ENCODE measurements at places on chromosomes 6 and 20.

DNA sequence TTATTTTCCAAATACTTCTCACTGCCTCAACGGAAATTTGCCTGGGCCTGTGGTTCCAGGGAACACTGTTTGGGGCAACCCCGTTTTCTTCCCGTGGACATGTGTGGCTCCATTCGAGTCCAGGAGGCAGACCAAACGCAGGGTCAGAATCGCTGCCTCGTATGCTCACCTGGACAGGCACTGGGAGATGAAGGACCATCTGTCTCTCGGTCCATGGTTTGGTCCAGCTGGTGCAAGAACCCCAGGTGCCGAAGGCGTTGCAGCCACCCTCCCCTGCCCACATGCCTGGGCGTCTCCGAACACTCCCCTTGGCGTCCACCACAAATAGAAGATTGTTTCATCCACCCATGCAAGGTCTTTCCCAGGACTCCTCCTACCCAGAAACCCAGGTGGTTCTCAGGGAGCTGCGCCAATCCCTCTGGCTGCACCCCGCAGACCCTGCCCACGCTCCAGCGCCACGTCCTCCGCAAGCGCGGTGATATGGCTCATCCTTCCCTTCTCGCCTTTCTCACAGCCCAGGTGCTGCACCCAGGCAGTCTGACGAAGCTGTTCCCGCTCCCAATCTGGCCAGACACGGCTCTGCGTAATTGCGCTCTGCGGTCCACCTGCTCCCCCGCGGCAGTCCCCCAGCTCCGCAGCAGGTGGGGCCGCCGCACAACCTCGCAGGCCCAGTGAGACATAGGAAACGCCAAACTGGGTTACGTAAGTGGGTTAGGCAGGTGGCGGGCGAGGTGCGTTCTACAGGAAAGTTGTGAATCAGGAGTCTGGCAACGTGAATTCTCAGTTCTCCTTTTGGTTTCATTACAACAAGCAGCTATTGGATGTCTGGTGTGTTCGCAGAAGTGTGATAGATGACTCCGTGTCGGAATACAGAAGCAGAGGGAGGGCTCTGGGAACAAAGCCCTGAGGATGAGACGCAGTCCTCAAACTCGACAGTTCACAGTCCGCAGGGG is 146.2 kb upstream of the ECI2 start:
- DNase-seq: no peak

GRCh38 chr20:10357974-10358373 is 76.0 kb downstream of the MKKS start:
- DNase-seq: no peak

DNA sequence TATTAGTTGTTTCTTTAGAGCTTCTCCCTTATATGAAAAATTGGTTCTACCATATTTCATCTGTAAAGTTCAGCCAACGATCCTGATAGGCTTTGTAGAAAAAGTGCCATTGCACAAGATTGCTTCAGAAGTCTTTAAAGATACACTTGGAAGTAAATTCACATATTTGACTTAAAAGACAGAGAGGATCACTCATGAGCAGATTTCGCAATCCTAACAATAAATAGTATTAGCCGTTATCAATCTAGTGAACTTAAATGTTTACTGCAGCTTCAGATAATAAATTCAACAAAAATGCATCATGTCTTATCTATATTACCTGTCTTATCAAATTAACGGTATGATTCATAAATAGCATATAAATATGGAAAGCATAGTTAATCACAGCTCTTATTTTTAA is 8.7 kb upstream of the SLC17A4 start:
- DNase-seq: no peak

GRCh38 chr6:15511248-15512125 is 151.3 kb downstream of the DTNBP1 start:
- no peak for DNase-seq

GRCh38 chr20:49924247-49924646 is 8.9 kb upstream of the SPATA2 start:
- DNase-seq: no peak

GRCh38 chr20:57224641-57225138 is 41.8 kb downstream of the BMP7 start:
- DNase-seq: no peak

DNA sequence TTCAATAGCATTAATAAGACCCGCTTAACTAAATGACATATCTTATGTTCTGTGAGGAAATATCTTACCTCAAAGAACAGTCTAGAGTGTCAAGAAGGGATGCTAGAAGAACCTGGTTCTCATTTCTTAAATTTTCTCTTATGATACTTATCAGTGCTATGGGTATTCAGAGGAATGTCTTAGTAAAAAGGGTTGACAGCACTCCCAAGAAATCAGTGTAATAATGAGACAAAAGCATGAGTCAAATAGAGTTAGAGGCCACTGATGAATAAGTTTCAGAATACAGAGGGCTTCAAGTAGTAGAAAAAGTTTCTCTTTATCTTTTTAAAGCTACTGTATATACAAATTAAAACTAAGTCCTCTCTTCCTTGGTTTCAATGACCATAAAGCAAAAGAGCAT is 242.8 kb downstream of the GJA1 start:
- no peak for DNase-seq

All from activated CD8-positive, alpha-beta memory T cell treated with anti-CD3 and anti-CD28 coated beads for 48 hours (primary cell).